ENCODE measurements at places on chromosomes 11 and 22. TPM values are rescaled to one million over a fixed set of nuclear protein-coding genes. Genes with fewer than 3 reads are reported as not detected.

Gene KCNC1
- not detected for total RNA-seq

Gene KIRREL3
- total RNA-seq = not detected

DNA sequence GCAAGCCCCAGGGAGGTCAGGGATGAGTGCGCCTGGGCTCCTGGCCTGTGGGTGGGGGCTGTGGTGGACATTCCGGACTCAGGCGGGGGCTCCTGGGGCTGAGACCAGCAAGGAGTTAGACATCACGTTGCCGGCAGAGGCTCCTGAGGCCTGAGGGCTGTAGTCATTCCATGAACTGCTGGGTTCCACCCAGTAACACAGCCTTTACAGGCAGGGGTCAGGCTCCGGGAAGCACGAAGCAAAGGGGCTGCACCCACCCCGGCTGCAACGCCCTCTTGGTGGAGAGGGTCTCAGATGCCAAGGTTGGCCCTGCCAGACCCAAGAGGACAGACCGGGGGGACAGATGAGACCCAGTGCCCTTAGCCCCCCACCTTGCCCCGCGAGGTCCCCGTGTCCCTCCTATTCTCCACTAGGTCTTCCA, 9.0 kb downstream of the TNNT3 start:
- DNase-seq = no peak

Gene PKNOX2
- total RNA-seq = not detected

DNA sequence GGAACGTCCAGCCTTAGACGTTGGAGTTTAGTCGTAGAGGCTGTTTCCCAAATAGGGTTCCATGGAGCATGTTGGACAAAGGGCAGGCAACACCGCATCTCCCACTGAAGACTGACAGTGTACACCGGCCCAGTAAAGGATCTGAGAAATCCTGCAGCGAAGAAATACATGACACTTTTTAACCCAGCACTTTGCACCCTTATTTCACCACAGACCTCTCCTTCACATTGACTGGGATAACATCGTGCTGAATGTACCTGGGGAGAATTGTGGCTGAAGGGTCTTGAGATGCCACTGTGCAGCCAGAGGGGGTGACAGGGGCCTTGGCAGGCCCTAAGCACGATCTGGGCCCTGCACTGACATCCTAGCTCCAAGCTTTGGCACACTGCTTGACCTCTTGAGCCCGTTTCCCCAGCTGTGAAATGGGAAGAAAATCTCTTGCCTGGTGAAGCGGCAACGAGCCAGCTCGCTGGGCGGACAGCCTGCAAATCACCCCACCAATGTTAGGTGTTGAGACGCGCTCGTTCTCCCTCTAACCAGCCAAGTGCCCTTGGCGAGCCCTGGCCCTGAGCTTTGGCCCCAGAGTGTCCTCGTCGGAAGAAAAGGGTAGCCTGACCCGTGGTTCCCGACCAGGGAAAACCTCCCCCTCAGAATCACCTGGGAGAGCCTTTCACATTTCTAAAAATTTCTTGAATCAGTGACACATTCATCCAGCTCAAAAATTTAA, 13.4 kb downstream of the CD5 start:
- DNase-seq = no peak

Gene HTR3A
- not detected for total RNA-seq

Gene LDHAL6A
- 0.20 TPM for total RNA-seq

- no peak for DNase-seq
These were observed 34.9 kb upstream of the WEE1 start for GRCh38 chr11:9538548-9538947.

- no peak for DNase-seq
These were observed 4.0 kb downstream of the TCP11L1 start for GRCh38 chr11:33043221-33043830.

DNA sequence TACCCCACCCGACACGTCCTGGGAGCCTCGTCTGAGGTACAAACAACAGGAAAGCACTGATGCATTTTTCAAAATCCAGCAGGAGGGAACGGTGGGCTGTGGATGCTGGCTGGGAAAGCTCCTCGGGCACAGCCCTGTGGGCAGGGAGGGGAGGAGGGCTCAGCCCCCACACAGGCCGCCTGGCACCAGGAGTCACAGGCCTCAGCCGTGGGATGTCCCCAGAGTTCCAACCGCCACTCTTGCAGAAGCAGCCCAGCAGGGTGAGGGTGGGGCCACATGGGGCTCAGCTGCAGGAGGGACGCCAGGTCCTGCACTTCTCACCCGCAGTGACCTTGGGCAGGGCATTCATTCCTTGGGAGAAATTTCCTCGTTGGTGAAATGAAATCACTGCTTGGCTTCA, 274.6 kb downstream of the BRD1 start:
- no peak for DNase-seq

Gene TPBGL
- total RNA-seq = 0.22 TPM

Gene OR51E2
- not detected for total RNA-seq

Gene TIMP3
- 1.7 TPM for total RNA-seq

GRCh38 chr22:31289344-31289743, 2.9 kb downstream of the PIK3IP1 start:
- no peak for DNase-seq

DNA sequence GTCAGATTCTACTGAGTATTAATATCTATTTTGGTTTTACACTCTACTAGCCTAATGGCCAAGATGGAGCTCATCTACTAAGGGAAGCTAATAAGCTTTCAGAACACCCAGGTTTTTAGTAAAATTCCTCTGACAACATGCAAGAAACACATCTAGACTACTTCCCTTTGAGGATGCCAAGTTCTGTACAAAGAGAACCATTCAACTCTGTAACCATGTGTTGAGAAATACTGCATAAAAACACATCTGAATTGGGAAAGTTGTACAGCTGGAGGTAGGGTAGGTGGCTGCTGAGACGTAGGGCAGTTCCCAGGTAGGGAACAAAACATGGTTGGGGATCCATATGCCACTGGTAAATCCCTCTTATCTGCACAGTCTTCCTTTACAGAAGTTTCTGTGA, 66.2 kb downstream of the SC5D start:
- DNase-seq = no peak

Gene NDUFC2
- total RNA-seq = 80.5 TPM

- DNase-seq = no peak
These were observed 114.0 kb downstream of the ZNF280B start for GRCh38 chr22:22394591-22394990.

DNA sequence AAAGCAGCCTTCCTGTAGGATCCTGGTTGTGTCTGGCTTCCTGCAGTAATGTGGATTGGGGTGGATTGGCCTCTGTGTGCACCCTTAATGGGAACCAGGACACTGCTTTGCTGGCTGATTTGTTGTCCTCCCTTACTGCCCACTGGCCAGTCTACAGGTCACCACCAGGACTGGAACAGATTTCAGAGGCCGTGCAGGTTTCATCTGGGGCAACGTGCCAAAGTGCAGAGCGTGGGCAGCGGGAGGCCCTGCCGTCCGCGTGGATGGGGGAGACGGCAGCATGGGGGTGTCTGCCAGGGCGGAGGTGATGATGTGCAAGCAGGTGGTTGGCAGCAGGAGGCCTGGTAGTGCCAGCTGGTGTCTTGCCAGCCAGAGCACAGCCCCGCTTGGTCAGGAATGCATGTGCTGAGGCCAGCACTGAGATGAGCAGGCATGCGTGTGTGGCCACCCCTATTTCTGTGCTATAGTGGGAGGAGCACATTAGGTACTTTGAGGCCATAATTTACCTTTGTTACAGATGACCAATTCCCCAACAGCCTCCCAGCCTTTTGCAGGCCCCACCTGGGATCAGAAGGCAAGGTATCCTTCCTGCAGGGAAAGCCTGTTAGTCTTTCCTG, 24.3 kb downstream of the BCR start:
- no peak for DNase-seq

GRCh38 chr11:62151737-62152102, 27.9 kb downstream of the INCENP start:
- no peak for DNase-seq

DNA sequence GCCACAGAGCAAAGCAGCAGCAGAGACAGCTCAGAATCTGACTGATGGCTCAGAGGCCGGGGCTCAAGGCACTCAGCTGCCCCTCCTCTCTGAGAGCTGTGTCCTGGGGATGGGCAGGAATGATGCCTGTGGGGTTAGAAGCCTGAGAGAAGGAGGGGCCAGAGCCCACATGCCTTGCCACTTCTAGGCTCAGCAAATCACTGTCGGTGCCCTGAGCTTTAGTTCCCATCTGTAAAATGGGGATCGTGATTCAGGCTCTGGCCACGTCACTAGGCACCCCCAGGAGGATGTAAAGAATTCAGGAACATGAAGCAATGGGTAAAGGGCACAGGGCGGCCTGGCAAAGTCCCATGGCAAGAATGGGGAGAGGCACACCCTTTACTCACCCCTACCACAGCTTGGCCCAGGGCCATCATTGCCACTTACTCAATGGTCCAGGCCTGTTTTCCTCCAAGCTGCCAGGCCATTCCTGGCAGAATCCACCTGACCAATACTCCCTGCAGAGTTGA, 3.4 kb upstream of the CDC42EP2 start:
- no peak for DNase-seq

DNA sequence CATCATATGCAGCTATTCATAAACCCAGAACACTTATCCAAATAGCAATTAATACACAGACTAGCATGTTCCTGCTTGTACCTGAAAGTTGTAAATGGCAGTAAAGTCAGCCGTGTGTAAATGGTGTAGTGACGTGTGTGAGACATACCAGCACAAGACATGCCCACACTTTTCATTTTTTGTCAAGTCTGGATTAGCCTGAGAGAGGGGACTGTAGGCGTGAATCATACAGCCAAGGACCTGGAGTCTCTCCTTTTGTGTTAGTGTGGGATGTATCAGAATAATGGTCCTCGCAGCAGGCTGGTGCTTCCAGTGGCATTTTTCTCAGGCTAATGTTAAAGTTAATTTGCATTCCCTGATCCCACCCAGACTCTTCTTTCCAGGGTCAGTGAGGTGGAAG, 116.8 kb upstream of the BMAL1 start:
- DNase-seq = no peak

Gene C22orf31
- not detected for total RNA-seq

Gene TMEM126A
- 17.4 TPM for total RNA-seq

DNA sequence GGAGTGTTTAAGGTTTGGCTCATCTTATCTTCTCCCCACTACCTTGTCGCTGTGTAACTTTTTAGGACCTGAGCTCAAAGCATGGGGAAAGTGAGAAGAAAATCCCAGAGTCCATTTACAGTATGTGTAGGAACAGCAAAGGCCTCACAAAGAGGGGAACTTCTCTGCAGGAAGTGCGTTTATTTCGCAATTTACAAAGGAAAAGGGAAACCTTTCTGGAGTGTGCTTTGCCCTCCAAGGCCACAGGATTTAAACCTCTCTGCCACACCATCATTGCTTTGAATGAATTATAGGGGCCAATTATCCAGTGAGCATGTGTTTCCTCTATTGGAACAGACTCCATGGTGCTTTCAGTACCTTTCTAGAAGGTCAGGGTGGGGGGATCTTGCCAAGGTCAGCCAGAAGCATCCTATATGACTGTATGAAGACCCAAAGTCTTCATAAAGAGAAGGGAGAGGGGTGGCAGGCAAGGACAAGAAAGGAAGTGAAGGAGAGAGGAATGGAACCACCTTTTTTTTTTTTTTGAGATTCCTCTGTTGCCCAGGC, 68.1 kb upstream of the LMO2 start:
- no peak for DNase-seq

GRCh38 chr11:1669546-1670218, 27.3 kb upstream of the KRTAP5-6 start:
- no peak for DNase-seq
